NCI-H1694 treated with DMSO at 0.1 percent for 48 hours (cell line): ENCODE measurements at places on chromosomes 3 and 15.
A peak's percentile ranks its signal among the peaks of the same experiment; 100 is the strongest.

DNA sequence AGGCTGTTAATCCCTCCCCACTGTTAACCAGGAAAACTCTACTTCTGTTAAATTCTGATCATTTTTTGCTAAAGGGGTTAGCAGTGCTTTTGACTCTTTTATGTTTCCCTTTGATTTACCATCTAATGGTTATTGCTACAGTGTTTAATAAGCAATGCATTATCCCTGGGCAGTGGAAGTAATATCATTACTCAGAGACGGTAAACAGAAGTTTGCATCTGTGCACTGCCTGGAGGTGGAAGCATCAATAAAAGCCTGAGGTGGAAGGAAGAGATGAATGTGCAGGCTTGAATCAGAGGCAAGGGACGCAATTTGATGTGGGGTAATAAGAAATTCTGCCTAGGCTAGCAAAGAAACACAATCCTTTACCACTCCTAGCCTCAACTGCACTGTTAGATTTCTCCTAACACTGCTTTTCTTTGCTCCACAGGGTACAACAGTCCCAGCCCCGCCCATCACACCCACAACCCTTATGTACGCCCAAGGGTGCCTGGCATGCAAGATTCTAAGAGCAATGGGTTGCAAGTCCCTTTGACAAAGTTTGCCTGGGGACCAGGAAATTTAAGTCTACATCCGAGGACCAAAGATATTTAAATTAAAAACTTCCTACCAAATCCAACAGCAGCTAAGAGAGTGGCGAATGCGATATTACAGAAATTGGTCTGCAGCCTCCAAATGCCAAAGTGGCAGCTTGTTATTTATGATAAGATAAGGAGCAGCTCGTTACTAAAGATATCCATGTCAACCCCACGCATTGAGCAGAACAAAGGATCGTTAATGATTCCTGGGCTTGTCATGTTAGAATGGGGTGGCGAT, 261.4 kb downstream of the FHIT start:
- DNase-seq, result no peak

DNA sequence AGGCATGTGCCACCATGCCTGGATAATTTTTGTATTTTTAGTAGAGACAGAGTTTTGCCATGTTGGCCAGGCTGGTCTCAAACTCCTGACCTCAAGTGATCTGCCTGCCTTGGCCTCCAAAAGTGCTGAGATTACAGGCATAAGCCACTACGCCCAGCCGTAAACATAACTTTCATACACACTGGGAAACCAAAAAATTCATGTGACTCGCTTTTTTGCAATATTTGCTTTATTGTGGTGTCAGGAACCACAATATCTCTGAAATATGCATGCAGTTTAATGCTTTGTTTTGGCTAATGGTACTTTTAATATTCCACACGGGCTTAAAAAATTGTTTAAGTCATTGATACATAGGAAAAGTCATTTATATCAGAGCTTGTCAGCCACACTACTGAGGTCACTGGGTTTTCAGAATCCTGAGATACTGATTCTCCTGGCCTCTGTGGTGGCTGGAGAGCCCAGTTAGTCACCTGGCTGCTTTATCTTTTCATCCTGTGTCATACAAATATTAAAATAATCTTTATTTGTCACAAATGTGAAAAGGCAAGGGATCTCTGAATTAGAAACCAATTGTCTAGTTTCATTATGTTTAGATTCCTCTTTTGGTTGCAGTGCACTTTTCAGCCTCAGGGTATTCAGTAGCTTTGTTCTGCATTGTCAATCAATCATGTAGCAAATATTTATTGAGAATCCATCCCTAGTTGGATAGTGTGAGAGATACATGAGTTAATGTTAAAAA, 10.0 kb downstream of the TMEM62 start:
- no peak for DNase-seq

DNA sequence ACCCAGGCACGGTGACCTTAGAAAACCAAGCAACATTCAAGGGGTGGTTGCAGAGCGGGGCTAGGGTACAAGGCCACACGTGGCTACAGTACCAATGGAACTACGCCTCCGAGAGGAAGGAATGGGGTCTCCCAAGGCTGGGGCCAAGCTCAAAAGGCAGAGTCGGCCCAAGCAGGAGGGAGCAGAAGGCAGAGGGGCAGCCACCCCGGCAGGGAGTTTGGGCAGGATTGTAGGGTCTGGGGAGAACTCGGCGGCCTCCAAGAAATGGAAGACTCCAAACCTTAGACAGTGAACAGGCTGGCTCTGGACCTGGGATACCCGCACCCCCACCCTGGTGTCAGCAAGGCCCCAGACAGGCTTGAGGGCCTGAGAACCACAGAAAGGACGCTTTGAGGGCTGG, 28.7 kb downstream of the ATRIP start:
- no peak for DNase-seq

GRCh38 chr15:70632491-70633102, 130.8 kb downstream of the UACA start:
- DNase-seq, result no peak

GRCh38 chr3:139934613-139935015, 371 bp upstream of the CLSTN2 start:
- peak; percentile 78 for DNase-seq

GRCh38 chr15:93418566-93418965, 329.6 kb upstream of the RGMA start:
- no peak for DNase-seq
